GM19239 (cell line): ENCODE measurements at places on chromosomes 6 and 20.

DNA sequence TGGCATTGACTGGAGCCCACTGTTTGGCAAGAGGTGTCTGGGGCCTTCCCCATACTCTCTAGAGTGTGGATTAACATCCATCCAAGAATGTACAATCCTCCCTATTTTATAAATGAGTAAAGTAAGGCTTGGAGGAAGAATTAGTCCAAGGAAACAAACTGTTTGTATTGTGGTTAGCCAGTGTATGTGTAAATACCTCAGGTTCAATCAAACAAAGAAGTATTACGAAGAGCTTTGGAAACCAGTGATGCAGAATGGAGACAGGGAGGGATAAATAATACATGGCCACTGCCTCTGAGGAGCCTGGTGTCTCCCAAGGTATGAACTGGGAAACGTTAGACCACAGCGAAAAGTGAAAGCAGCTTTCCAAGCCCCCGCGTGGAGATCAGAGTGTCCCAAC is 226.6 kb upstream of the RIN2 start:
- no peak for DNase-seq

GRCh38 chr20:20780127-20780824 is 67.8 kb upstream of the RALGAPA2 start:
- DNase-seq = no peak

GRCh38 chr6:38701551-38701950 is 1.4 kb downstream of the GLO1 start:
- DNase-seq = no peak

DNA sequence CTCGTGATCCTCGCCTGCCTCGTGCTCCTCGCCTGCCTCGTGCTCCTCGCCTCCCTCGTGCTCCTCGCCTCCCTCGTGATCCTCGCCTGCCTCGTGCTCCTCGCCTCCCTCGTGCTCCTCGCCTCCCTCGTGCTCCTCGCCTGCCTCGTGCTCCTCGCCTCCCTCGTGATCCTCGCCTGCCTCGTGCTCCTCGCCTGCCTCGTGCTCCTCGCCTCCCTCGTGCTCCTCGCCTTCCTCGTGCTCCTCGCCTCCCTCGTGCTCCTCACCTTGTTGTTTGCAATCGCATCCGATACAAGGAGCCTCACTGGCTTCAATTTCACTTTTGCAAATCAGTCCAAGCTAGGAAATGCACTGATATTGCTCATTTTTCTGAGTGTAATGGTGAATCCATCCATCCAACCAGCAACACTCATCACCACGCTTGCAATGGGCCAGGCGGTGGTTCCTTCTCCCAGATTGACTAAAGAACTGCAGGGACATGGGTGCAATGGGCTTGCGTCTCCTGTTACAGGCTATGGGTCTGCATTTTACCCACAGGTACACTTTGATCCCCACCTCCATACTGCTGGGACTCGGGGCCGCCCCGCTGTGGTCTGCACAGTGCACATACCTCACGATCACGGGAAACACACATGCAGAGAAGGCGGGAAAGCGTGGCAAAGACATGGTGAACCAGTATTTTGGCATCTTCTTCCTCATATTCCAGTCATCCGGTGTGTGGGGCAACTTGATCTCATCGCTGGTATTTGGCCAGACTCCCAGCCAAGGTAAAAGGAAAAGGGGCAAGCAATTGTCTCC is 4.6 kb downstream of the UNC93A start:
- DNase-seq = no peak

DNA sequence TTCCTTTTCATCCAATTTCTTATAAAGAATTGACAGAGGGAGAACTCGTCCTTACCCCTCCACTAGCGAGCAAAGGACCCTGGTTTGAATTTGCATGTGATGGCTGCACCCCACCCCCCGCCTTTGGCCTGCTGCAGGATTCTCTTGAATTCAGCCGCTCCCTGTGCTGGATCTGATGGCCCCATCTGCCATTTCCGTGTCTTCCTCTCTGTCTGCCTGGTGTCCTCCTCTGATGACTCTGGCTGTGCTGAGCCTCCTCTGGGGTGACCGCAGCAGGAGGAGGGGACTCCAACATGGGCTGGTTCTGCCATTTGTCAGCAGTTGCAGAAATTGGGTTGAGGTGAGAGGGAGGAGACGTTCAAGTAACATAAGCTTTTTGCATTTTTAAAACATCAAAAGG is 188.8 kb downstream of the DLL1 start:
- no peak for DNase-seq

GRCh38 chr6:65123521-65123920 is 583.5 kb downstream of the EYS start:
- DNase-seq = no peak

DNA sequence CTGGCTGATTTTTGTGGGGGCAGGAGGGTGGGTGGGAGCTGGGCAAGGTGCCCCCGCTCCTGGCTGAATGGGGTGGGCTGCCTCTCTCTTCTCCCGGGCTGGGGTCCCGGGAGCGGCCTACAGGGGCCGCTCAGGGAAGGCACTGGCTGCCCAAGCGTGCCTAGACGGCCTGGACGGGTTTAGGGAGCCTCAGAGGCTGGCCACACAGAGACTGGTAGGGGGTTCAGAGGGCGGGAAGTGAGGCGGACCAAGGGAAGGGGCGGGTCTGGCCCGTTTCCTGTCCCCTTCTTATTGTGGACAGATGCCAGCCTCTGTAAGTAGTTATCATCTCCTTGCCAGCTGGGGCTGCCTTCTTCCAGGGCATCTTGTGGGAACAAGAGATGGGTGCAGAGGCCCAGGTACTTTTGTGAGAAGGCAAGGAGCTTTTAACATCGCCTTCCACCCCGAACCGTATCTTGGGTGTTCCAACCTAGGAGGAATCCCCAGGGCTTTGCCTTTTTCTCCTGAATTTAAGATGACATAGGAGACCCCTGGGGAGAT is 437 bp downstream of the CD40 start:
- peak; percentile 38 for DNase-seq

DNA sequence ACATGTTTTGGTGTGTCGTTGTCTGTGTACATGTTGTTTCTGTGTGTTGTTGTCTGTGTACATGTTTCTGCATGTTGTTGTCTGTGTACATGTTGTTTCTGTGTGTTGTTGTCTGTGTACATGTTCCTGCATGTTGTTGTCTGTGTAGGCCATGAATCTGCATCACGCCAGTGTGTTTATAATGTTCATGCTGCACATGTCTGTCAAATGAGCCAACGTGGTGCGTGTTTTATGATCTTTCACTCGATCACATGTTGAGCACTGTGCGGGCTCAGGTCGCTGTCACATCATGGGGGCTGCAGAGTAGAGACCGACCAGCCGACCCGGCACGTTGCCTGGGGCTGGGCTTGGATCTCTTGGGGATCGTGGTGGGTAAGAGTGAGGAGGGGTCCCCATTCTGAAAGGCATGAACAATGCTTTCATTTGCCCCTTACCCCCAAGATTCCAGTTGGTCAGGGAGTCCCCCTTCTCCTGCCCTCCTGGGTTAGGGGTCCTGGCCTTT is 26.5 kb upstream of the SLCO4A1 start:
- no peak for DNase-seq

- no peak for DNase-seq
Measured at GRCh38 chr6:35401514-35401913, 50.6 kb upstream of the FANCE start.

DNA sequence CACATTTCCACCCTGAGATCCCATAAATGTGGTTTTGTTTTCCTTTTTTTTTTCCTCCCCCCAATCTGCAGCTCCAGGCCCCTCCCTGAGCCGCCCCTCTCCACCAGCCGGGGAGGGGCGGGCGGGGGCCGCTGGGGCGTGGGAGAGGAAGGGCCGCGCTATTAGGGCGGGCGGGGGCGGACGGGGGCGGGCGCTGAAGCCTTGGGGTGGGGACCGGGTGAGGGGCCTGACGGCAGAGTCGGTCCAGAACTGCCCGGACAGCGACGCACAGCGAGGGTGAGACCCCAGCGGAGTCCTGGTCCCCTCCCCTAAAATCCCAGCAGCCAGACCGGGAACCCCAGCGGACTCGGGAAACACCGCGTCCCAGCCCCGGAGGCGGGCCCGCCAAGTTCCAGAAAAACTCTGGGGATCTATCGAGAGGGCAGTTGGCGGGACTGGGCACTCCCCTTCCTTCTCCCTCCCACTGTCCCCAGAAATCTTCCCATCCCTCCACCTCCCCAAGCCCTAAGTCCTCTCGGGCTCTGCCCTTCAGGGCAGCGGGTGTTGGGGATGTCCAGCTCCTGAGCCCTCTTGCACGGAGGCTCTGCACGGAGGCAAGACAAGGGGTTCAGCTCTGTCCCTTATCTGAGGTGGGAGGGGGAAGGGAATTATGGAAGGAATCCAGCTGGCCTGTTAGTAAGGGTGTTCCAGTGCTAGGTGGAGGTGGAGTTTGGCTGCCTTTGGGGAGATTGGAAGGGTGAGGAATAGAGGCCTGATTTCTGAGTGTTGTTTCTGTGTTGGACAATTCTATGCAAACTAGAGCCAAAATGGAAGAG is at the start of gene PRICKLE4:
PRICKLE4 (plus strand) TSS at position 232 of the 815 bp plus-strand sequence. CDS start 2,692 bp downstream, outside the sequence.
- no peak for DNase-seq

DNA sequence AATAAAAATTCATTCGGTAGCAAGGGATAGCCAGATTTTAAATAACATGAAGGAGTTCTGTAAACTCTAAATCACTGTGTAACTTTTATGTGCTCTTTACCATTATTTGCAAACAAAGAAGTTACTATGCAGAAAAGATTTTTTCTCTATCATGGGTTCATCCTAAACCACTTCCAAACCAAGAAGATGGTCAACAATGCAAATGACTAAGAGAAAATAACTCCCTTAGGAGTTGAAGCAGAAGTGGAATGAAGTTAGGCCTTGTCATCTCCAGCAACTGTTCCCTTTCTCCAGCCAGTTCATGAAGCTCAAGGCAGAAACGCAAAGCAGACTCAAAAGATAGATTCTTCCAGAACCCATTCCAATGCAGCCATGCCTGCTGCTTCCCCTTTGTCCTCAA is 66.0 kb downstream of the MBOAT1 start:
- DNase-seq = no peak

GRCh38 chr20:22402550-22402949 is 181.8 kb downstream of the FOXA2 start:
- no peak for DNase-seq

DNA sequence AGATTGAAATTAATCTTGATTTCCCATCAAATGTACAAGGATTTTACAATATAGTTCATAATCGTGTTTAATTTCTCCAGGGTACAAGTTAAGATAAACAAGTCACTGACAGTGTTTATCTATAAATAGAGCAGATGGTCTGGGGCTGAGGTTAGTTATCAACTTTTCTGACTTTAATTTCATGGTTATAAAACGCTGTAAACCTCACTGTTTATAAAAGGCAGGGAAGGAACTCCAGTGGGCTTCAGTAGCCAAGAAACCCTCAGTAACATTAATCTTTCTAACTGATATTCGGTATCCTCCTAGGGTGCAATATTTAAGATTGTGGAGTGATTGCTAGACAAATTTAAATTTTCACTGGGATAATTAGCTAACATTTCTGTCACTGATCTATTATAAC is 68.6 kb downstream of the GFRAL start:
- DNase-seq = no peak

GRCh38 chr6:144033816-144034735 is 26.0 kb upstream of the PLAGL1 start:
- DNase-seq = no peak

DNA sequence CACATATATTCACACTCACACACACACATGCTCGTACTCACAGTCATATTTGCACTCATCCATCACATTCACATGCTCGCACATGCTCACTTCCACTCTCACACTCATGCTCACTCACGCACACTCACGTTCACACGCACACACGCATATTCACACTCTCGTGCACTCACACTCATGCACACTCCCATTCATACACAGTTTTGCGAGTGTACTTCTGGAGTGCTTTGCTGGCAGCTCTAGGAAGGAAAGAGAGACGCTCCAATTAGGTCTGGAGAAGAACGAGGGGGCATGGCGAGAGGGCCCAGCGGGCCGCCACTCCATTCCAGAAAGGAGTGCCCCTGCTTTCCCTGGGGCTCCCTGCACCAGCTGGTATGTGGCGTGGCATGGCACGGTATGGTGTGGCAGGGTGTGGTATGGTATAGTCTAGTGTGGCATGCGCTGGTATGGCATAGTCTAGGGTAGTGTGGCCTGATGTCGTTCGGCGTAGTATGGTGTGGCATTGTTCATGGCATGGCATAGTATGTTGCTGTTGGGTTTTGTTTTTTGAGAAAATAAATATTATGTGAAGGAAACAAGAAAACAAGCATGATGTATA is 216.8 kb upstream of the CDYL start:
- DNase-seq = no peak

DNA sequence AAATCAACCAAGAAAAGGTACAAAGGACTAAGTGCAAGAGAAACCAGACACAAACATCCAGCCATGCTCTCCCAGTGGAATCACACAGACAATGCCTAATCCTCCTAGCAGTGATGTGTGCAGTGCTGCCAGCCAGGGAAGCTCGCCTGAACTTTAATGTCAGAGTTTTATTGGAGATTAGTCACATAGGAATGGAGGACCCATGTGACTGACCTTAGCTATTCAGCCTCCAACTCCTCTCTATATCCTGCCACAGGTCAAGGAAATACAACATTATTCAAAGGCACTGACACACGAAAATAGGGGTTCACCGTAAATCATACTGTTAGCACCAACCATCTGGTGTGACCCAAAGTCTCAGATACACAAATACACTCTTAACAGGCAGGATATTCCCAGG is 684.6 kb downstream of the DOK5 start:
- no peak for DNase-seq

GRCh38 chr20:41783423-41784208 is 165.4 kb upstream of the CHD6 start:
- no peak for DNase-seq

- DNase-seq = no peak
Measured at GRCh38 chr6:6793388-6794250, 205.1 kb downstream of the LY86 start.

DNA sequence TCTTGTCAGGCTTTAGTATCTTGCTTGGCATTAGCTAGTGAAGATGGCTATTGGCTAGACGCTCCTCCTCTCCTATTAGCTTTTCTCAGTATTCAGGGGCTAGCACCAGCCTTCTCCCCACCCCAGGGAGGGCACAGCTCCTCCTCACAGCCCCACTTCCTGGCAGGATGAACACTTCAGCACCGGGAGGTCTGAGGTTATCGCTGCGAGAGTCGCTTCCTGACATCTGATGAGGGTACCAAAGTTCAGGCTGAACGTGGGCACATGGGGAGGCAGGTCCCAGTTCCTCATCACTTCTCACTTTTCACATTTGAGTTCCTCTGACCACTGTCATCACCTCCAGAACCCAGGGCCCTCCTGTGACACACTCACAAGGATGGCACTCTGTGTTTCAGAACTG is 66.6 kb downstream of the LAMA4 start:
- DNase-seq = no peak

DNA sequence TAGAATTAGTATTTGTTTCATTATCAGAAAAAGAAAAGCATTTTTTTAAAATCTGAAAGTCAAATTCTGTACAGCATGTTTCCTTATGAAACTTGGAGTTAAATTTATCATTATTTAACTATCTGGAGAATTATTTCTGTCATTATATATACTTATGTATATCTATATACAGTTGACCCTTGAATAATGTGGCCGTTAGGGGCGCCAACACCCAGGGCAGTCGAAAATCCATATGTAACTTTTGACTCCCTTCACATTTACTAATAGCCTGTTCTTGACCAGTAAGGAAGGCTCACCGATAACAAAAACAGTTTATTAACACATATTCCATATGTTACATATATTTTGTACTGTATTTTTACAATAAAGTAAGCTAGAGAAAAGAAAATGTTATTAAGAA is 341.2 kb downstream of the ADGRB3 start:
- DNase-seq = no peak
